ENCODE measurements at places on chromosomes 11 and 22.

GRCh38 chr11:33315822-33316221 is 58.6 kb downstream of the HIPK3 start:
- no peak for DNase-seq

DNA sequence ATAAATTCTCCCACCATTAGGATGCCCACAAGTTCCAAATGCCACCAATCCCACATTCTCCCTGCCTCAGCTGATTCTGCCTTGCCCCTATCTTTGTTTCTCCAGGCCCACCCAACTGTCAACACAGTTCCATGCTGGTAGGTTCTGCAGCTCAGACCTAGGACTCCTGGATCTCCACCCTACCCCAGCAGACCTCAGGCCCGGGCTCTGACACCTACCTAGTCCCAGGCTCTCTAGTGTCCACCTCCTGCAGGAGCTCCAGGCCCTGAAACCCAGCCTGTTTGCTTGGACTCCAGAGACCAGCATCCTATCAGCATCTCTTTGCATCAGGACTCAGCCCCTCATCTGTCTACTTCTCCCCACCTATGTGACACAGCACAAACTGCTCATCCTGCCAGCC is 86.5 kb downstream of the PDE2A start:
- DNase-seq = no peak

DNA sequence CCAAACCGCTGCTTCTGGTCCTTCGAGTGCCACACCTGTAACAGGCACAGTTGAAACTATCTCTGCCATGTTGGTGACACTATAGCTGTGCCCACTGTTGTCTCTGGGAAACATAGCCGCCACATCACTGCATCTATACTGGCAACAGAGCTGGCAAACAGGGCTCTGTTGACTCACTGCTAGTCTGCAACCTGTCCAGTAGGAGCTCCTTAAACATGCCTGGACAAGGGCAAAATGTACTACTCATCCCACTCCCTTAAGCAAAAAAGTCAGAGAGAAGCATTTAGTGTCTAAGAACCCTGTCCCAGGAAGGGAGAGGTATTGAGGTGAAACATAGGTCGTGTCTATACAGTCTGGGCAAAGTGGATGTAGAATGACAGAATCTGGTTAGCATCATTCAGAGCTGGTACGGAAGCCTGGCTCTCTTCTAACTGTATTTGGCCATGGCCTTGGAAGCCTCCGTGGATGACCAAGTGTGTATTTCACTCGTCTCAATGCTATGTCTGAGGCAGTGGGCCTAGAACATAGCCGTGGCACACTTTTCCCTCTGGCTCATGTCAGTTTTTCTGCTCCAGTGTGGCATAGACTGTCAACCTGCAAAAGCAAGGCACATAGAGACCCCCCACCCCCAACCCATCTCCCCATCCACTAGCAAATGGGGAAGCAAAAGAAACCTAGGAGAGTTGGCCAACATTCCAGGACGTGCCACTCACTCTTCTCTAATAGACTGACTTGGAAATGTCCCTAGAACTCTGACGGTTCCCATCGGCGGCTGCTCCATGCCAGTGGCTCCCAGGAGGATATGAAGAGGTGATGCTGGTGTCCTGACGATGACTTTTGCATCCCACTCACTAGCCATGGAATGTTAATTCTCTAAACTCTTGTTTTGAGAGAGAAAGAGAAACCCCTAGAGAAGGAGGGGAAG is 21.4 kb upstream of the PISD start:
- DNase-seq = no peak

- DNase-seq = no peak
Measured at GRCh38 chr11:47305734-47306483, 36.0 kb downstream of the MADD start.

All from effector CD8-positive, alpha-beta T cell (primary cell).